ENCODE measurements at places on chromosomes 6 and 20.

DNA sequence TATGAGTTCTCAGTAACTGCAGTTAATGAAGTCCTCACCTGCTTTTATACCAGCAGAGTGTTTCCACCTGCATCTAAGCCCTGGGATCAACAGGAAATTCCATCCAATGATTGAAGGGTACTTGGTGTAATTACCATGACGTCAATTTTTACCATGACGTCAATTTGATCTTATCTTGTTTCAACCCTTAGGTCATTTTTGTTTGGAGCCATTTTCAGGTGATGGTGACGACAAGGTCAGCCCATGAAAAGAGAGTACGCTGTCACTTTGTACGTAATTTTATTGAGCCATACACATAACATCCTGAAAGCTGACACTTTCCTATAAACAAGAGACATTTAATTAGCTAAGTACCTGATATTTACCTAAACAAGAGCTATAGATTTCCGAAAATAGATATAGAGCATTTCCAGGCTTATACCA is at the start of gene CGA:
CGA (minus strand) TSS at position 20 of the 423 bp plus-strand sequence. CDS start 6,906 bp downstream, outside the sequence.
- DNase-seq = peak; percentile 42

DNA sequence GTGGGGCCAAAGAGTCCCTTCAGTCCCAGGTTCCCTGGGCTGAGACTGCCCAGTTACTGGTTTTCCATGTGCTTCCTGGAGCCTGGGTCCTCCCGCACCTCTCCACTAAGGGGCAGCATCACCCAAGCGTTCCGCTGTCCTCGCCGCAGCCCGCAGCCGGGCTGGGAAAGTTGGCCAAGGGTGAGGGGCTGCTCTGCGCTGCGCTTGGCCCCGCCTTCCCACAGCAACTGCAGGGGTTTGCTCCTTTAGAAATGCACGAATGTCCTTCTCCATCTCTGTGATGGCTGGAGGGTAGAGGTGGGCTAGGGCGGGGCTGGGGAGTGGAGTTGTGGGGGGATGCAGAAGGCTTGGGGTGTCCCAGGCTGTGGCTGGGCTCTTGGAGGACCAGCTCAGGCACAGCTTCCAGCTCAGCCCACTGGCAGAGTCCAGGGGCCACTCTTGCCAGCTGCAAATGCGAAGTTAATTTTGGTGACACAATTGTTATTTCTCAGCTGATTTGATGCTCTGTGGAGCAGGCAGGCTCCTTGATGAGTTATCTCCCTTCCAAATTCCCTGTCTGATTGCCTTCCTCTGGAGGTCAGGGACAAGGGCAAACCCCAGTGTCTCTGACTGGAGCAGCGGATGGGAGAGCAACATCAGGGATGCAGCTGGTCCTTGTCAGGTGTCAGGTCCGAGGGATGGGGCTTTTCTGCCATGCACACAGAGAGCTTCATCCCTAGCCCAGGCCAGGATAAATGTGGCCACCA is 63.2 kb downstream of the NOL4L start:
- DNase-seq = no peak

DNA sequence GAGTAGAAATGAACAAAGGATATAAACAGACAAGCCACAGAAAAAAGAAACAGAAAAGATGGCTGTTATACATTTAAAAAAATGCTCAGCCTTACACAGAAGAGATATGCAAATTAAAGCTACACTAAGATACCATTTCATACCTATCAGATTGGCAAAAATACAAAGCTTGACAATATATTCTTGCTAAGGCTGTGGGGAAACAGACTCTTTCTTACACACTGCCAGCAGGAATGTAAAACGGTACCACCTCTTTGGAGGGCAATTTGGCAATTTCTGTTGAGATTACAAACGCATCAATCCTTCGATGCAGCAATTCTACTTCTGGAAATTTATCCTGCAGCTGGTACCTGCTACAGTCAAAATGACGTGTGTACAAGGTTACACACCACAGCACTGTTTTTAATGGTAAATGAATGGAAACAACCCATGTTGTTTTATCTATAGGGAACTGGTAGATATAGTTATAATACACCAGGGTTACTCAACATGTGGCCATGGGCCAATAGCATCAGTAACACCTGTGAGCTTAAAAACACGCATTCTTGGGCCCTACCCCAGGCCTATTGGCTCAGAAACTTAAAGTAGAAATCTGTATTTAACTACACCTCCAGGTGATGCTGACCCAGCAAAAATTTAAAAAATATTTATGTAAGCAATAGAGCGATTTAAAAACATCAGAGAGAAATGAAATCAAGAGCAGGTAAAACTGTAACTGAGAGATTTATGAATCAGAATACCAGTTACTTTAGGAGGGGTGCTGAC is 53.3 kb downstream of the TRAM2 start:
- no peak for DNase-seq

- DNase-seq = no peak
Measured at GRCh38 chr6:20826378-20826777, 292.1 kb downstream of the CDKAL1 start.

DNA sequence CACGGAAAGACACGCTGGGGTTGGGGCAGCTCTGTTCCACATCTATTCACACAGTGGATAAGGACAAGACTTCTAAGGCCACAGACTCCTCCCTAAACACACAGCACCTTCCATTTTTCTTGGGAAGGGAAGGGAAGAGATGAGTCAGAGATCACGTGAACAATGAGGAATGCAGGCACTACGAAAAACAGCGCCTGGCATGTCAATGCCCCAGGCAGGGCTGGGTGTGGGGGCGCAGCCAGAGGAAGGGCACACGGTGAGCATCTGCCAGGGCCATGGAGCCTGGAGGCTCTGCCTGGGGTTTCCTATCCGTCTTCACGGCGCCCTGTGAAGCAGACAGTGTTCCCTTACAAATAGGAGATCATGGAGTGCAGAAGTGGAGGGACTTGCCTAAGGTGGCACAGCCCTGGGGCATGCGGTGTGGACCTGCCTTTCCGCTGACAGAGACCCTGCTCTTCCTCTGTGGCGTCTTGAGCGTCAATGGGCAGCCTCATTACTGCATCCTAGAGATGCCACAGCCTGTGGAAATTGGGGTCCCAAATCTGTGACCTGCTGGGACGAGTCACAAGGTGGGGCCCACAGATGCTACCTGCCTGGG is 15.4 kb downstream of the UNC93A start:
- no peak for DNase-seq

DNA sequence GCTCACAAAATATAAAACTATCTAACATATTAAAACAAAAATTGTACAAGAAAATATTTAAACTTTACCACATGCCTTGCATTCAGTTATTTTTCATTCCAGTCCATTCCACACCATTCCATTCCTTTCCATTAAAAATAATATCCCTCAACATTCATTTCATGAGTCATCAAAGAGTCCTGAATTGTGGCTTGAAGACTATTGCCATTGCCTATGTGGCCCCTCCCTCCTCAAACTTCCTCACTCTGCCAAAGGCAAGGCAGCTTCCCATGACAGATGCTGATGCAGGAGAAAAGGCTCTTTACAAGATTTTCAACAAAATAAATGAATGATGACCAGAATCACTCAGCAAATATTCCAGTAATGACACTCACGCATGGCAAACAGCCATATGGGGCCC is 31.7 kb downstream of the IL20RA start:
- no peak for DNase-seq

- DNase-seq = no peak
Measured at GRCh38 chr20:63068711-63069367, 62.1 kb upstream of the BHLHE23 start.

DNA sequence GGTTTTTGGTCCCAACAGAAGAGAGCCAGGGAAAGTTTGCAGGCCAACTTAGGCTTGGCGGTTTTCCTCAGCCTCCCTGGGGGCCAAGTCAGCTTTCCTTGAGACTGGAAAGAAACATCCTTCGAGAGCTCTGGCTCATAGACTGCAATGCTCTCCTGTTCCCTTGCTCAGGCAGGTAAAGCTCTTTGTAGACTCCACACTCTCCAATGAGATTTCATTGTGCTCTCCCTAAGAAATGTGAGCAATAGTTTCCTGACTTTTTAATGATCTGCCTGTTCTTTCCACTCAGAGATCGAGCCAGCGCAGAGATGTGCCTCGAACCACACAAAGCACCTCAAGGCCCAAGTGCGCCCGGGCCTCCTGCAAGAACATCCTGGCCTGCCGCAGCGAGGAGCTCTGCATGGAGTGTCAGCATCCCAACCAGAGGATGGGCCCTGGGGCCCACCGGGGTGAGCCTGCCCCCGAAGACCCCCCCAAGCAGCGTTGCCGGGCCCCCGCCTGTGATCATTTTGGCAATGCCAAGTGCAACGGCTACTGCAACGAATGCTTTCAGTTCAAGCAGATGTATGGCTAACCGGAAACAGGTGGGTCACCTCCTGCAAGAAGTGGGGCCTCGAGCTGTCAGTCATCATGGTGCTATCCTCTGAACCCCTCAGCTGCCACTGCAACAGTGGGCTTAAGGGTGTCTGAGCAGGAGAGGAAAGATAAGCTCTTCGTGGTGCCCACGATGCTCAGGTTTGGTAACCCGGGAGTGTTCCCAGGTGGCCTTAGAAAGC is 13.9 kb downstream of the TNFAIP3 start:
- no peak for DNase-seq

DNA sequence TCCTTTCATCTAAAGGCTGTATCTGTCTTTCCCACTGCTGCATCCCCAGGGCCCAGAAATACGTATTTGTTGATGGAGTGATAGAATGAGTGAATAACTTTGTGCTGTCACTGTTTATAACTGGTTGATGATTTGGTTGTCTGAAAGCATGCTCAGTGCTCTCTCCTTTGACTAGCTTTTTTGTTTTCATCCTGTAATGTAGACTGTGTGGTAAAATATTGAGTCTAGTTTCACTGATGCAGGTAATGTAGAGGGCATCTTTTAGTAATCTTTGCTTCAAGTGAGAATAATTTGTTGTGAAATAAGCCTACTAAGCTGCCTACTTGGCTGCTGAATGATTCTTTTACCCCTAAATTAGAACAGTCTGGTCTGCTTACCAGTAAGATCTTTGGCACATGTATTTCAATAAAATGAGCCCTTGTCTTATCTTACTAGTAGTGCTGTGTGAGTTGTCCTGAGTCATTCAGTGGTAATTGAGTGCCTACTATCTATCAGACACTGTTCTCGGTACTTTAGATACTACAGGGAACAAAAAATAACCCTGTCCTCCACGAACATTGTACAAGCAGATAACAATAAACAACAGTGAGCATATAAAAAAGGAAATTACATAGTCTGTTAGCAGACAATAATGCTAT is 39.9 kb downstream of the MAPK14 start:
- DNase-seq = no peak

DNA sequence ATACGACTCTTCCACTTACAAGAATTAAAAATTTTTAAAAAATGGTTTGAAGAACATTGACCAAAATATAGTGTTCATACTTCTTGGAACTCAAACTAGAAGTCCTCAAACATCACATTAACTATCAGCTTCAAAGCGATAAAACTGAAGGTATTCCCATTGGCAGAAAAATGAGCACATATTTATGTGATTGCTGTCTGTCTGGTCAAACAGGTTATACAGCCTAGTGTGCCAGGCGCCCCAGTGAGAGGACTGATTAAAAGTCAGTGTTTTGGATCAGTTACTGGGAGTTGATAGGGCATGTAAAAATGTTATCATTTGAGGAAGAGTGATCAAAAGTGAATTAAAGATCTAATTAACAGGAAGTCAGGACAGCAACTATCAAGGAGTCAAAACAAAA is 738.8 kb downstream of the HDGFL1 start:
- DNase-seq = no peak

DNA sequence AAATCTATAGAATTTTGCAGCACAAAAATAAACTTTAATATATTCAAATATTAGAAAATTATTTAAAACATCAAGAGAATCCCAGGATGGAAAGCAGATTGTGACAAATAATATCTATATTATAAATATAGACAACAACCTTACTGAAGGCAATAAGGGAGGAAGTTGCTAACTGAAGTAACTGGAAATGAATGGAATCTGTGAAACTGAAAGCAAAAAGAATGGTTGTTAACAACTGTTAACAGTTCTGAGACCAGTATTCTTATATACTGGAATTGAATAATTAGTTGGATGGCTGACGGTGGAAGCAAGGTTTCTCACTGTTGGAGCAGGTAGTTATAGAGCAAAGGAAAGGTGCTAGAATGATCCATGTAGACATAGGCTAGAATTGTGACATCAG is 220.4 kb downstream of the PLCB1 start:
- DNase-seq = no peak

DNA sequence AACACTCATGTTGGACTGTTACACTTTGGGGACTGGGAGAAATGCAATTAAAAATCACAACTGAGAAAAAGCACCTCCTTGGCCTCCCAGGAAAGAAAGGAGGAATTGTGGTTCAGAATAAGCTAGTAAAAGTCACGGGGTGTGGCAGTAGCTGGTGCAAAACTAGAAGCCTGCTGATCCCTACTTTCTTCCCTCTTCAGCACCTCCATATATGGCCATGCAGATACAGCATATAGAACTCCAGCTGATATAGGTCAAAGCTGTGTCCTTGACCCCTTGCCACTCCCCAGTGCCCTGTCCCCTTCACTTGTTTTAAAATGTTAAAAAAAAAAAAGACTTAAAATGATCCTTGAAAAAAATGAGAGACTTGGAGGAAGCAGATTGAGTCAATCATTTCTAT is 5.5 kb upstream of the FLRT3 start:
- no peak for DNase-seq

- no peak for DNase-seq
Measured at GRCh38 chr20:11411765-11412164, 505.9 kb upstream of the BTBD3 start.

DNA sequence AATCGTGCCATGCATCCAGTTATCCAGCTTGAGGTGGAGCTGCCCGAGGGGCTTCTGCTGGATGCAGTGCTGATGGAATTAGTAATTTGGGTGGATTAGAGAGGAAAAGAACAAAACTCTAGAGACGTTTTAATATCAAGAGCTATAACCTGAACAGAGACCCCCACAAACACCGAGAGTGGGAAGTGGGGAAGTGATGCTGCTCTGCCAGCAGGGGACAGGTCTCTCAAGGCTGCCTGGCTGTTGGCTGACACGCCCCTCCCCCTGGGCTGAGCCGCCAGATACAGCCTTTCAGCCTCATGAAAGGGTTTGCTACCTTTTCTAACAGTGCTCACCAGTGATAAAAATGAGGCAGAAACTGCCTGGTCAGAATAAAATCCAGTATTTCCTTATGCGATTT is 9.6 kb downstream of the LEMD2 start:
- no peak for DNase-seq

DNA sequence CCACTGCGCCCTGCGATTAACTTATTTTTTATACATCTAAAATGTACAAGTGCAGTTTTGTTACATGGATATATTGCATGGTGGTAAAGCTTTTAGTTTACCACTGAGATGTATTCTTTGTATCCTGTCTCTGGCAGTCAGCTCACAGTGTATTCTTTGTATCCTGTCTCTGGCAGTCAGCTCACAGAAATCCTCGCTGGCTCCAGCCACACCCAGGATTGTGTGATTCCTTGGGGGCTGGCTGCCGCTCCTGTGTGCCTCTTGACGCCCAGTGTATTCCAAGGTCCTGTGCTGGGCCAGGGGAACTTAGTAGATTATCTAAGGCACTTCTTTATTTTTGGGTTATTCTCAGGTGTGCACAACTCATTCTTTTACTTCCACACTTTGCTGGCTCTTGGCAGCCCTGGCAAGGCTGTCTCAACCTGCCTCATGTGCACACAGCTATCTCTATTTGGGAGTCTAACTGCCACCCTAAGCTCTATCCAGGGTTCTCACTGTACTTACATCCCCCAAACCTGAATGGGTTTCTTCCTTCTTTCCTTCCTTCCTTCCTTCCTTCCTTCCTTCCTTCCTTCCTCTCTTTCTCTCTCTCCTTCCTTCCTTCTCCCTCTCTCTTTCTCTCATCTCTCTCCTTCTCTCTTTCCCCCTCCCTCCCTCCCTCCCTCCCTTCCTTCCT is 12.4 kb upstream of the RNF24 start:
- no peak for DNase-seq

Measured in NCI-H1436 treated with DMSO at 0.1 percent for 48 hours (cell line).